ENCODE measurements at places on chromosomes 7 and 10. TPM values are rescaled to one million over a fixed set of nuclear protein-coding genes. Genes with fewer than 3 reads are reported as not detected.

DNA sequence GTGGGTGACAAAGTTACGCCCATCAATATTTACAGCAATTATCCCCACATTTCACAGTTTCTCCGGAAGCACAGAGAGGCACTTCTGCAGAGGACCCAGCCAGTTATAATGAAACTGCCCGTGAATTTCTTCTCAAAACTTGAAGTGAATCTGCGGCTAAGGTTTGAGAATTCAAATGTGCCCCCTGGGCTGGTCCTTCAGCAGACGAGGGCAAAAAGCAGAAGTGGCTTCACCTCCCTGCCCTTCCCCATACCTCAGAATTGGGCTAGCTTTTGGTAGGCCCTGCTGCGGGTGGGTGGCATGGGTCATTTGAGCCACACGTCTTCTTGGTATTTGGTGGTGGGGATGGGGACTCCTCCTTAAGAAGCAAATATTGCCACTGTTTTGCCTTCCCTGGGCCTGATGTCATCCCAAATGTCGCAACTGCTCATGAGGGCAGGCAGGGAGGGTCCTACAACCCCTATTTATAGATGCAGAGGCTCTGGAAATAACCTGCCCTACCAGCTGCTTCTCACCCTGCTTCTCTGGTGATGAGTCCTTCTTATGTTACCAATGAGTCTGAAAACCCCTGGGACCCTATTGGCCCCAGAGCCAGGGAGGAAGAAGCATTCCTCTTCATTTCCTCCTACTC is 16.6 kb upstream of the WDFY4 start:
- no peak overlapping the region for H3K4me3 ChIP-seq
- no peak overlapping the region for H3K27ac ChIP-seq
- H3K36me3 ChIP-seq: no peaks in the 10 kb centered on the region
- no peak for DNase-seq
- no peaks in the 10 kb centered on the region for H3K4me1 ChIP-seq

DNA sequence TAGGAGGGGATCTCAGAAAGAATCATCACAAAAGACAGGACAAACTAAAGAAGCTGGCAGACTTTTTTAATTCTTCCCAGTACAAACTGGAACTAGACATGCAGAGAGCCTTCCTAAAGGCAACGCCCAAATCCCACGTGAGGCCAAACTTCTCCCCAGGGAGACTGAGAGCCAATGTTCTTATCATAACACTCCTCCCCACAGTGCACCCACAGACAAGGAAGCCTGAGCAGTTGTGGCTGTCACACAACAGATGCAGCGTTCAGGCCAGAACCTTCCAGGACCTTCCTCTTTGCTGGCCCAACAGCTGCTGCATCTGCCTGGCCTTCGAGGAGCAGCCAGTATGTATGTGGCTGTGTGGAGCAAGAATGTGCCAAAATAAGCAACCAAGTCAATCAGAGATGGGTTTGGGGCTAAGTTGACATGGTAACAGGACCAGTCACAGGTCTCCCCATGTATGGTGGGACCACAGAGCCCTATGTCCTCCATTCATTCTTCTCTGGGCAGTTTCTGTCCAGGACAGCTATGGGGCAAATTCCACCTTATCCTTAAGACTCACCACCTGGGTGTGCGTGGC is 34.9 kb downstream of the SRPK2 start:
- H3K4me3 ChIP-seq: no peak overlapping the region
- H3K27ac ChIP-seq: peak overlapping the region; percentile 64
- H3K4me1 ChIP-seq: peaks cover 20% of the 10 kb centered on the region
- H3K27me3 ChIP-seq: no peaks in the 10 kb centered on the region
- peak; percentile 35 for DNase-seq

GRCh38 chr7:112366886-112367285 is 83.4 kb upstream of the IFRD1 start:
- no peaks in the 10 kb centered on the region for H3K27me3 ChIP-seq
- DNase-seq: no peak
- no peaks in the 10 kb centered on the region for H3K36me3 ChIP-seq
- H3K4me1 ChIP-seq: no peaks in the 10 kb centered on the region
- no peak overlapping the region for H3K4me3 ChIP-seq

- no peak overlapping the region for H3K4me3 ChIP-seq
- H3K36me3 ChIP-seq: peaks cover 11% of the 10 kb centered on the region
Observed at GRCh38 chr7:74709880-74710671, 52.6 kb downstream of the GTF2I start.

Gene NAT16
- polyA plus RNA-seq: not detected

All from fibroblast of lung (primary cell).